NCI-H146 (cell line): ENCODE measurements at places on chromosomes 3 and 15.
A peak's percentile ranks its signal among the peaks of the same experiment; 100 is the strongest.

- no peak for DNase-seq
Measured at GRCh38 chr3:72317491-72317890, 530.8 kb downstream of the SHQ1 start.

GRCh38 chr15:45702041-45702440 lies 67.2 kb downstream of the SQOR start:
- peak; percentile 87 for DNase-seq

DNA sequence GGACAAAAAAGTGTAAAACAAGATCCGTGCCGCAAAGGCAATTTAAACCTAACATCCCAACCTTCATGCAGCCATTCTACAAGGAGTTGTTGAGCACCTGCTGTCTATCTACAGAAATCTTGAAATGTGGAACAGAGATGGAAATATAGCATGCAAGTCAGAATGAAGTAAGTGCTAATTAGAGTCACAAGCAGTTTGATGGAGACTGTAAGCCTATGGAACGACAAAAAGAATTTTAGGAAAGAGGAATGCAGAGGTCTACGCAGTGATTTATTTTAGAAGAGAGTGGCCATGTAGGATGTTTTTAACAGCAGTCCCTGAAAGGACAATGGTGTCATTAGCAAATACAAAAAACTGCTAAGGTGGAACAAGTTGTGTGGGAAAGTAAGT lies 851 bp upstream of the DCBLD2 start:
- DNase-seq, result no peak

DNA sequence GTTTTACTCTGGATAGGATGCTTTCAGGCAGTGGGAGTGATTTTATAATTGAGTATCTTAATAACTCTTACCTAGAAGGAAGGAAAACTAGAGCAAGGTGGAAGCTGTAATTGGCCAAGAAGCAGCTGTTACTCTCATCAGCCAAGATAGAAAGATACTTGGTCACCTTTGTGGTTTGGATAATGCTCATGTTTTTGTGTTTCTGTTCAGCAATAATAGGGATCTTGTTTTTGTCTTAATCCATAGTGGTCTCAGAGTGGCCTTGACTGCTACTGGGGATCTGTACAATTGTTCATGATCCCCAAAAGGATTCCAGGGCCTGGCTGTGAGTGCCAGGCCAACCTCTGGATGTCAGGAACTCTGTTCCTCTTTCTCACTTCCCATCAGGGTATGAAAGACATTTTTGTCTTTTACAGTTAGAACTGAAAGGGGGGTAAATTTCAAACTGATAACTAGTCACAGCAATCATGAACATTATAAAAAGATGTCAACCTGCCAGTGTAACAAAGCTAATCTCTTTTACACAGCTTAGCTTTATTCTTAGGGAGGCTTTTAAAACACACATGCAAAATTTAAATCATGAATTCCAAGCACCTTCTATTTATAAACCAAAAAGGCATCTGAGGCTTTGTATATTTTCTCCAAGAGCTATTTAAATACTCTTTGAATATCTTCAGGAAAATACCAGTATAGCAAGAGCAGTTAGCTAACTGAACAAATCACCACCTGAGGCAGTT lies 6.0 kb downstream of the UBL7 start:
- DNase-seq, result no peak

DNA sequence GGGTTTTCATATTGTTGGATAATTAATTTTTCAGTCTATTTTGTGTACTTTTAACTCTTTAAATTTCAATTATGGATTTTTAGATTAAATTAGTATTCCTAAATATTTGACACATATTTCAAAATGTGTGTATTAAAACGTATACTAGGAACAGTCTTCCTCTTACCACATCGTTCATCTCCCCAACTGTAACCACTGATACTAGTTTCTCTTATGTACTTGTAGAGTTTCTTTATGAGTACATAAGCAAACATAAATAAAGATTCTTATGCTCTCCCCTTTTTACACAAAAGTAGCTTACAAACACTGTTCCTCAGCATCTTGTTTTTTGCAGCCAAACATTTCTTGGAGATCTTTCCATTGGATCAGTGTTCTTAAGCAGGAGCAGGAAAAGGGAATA lies 45.9 kb downstream of the CMSS1 start:
- DNase-seq, result no peak

- no peak for DNase-seq
Measured at GRCh38 chr15:90178468-90179435, 22.4 kb upstream of the SEMA4B start.

DNA sequence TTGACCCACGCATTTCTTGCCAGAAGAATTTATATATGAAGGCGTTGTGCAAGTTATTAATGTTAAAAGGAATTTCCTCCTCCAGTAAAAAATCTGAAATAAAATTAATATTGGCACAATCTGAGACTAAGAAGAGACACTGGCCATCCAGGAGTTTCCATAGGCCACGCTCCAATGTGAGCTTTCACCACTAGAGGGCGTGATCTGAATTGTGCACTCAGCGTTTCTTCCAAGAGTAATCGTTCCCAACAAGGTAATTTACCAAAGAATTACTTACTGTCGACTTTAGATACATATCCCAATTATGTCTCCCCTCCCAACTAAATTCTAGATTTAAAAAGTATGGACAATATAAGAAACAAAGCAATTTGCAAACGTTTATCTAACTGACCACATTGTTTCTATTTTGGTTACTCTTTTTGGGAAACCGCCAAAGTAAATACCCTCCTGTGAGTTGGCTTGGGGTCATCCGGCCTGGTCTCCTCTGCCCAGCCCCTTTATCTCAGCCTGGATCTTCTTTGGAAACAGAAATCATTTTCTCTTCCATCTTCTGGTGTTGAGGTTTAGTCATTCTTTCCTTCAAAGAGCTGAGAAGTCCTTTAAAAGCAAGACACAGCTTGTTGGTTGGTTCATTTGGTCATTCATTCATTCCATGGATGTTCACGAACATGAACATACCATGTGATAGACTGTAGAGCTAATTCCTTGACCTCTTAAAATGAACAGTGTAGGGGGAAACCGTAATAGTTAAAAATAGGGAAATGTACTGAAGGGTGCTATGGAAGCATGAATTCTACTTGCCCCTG lies 26.2 kb downstream of the POLR2M start:
- DNase-seq, result peak; percentile 20

- DNase-seq, result no peak
Measured at GRCh38 chr15:35194296-35194695, 109.2 kb upstream of the NANOGP8 start.

GRCh38 chr15:61398310-61398709 lies 169.2 kb upstream of the RORA start:
- no peak for DNase-seq

DNA sequence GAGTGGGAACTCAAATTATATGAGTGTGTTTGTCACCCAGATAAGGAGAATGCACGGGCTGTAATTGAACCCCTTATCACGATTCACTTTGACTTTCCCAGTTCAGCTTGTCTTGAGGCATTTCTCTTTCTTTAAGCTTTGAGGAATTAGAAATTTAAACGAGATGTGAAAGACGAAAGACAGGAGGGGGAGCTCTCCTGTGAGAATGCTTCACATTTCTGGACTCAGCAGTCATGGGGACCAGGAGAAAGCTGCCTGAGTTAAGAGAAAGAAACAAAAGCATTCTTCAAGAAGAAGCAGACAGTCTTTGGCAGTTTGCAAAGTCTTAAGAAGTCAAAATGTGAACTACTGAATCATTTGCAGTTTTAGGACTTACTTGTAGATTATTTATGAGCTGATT lies 205.6 kb downstream of the NECTIN3 start:
- no peak for DNase-seq

GRCh38 chr3:110731148-110731547 lies 340.5 kb upstream of the NECTIN3 start:
- DNase-seq, result no peak
